ENCODE measurements at places on chromosomes 7 and 10. TPM values are rescaled to one million over a fixed set of nuclear protein-coding genes. Genes with fewer than 3 reads are reported as not detected.
A peak's percentile ranks its signal among the peaks of the same experiment; 100 is the strongest.

- H3K27ac ChIP-seq = no peak overlapping the region
- DNase-seq = no peak
- H3K27me3 ChIP-seq = peaks cover 3% of the 10 kb centered on the region
- no peak overlapping the region for H3K4me3 ChIP-seq
- no peaks in the 10 kb centered on the region for H3K36me3 ChIP-seq
Observed at GRCh38 chr7:71991586-71991985, 420.6 kb downstream of the CALN1 start.

DNA sequence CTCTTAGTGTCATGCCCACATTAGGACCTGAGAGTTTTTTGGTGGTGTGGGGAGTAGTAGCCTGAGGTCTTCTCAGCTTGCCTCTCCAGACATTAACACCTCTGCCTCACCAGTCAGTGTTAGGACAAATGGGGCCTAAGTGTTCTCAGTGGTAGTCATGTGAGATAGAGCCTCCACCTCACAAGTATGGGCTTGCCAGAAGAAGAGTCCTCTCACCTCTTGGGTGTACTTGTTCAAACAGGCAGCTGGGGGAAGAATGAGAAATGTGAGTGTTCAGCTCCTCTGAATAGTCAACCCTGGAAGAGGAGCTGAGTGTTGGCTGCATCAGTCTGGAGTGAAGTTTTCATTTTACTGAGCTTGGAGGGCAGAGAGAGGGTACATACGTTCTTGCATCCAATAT, 464.6 kb downstream of the POM121L12 start:
- DNase-seq = no peak
- H3K4me3 ChIP-seq = no peak overlapping the region
- H3K4me1 ChIP-seq = no peaks in the 10 kb centered on the region
- no peak overlapping the region for H3K27ac ChIP-seq
- no peaks in the 10 kb centered on the region for H3K27me3 ChIP-seq

- H3K4me3 ChIP-seq = peak overlapping the region; percentile 93
- DNase-seq = no peak
- peaks cover 13% of the 10 kb centered on the region for H3K27me3 ChIP-seq
- peaks cover 73% of the 10 kb centered on the region for H3K4me1 ChIP-seq
- peaks cover 15% of the 10 kb centered on the region for H3K36me3 ChIP-seq
- peak overlapping the region; percentile 97 for H3K27ac ChIP-seq
Observed at GRCh38 chr10:75398200-75398691, 3.3 kb downstream of the ZNF503 start.

DNA sequence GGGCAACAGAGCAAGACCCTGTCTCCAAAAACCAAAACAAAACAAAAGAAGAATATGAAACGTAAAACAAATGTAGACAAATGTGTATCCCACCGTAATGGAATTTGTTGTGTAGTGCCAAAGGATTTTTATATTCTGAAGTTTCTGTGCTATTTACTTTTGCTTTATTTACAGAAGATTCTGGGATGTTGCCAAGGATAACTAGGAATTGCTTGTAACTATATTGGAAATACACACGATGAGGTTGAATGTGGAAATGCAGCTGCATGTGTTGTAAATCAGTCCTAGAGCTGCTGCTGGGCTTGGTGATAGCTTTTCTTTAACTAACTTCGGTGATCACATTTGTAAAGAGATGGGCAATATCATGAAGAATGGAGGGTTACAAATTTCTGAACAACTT, 39.5 kb downstream of the GALNT17 start:
- DNase-seq = no peak
- H3K4me3 ChIP-seq = no peak overlapping the region
- H3K36me3 ChIP-seq = no peaks in the 10 kb centered on the region
- peaks cover 5% of the 10 kb centered on the region for H3K4me1 ChIP-seq
- no peak overlapping the region for H3K27ac ChIP-seq
- no peaks in the 10 kb centered on the region for H3K27me3 ChIP-seq

Gene VCL
- 227 TPM for total RNA-seq

Gene C10orf105
- 0.05 TPM for total RNA-seq

DNA sequence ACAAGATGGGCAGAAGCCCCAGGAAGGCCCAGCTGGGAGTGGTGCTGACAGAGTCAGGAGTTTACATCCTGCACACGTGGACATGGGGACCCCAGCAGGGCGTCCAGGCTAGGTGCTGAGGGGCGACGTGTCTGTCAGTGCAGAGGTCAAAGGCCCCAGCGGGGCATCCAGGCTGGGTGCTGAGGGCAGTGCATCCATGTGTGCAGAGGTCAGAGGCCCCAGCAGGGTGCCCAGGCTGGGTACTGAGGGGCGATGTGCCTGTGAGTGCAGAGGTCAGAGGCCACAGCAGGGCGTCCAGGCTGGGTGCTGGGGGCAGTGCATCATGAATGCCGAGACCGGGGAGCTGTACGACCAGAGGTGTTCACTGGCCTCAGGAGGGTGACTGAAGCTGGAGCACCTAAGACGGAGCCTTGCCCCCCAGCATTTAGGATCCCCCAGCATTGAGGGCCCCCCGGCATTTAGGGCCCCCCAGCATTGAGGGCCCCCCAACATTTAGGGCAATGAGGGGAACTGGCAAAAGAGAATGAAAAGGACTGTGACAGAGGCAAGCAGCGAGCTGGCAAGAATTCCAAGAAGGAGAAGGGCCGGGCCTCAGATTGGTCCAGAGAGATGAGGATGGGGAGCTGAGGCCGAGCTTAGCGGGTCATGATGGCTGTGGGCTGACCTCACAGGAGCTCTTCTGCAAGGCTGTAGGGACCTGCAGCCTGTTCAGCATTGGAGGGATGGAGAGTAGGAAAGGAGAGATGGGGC, 474.9 kb downstream of the PTPRN2 start:
- H3K4me3 ChIP-seq = no peak overlapping the region
- H3K27me3 ChIP-seq = peaks cover 21% of the 10 kb centered on the region
- H3K36me3 ChIP-seq = no peaks in the 10 kb centered on the region
- no peaks in the 10 kb centered on the region for H3K4me1 ChIP-seq
- DNase-seq = no peak

- no peaks in the 10 kb centered on the region for H3K36me3 ChIP-seq
- H3K27me3 ChIP-seq = no peaks in the 10 kb centered on the region
- H3K4me3 ChIP-seq = no peak overlapping the region
- H3K27ac ChIP-seq = no peak overlapping the region
Observed at GRCh38 chr7:86968618-86969017, 90.8 kb downstream of the ELAPOR2 start.

Gene AGR3
- not detected for total RNA-seq

DNA sequence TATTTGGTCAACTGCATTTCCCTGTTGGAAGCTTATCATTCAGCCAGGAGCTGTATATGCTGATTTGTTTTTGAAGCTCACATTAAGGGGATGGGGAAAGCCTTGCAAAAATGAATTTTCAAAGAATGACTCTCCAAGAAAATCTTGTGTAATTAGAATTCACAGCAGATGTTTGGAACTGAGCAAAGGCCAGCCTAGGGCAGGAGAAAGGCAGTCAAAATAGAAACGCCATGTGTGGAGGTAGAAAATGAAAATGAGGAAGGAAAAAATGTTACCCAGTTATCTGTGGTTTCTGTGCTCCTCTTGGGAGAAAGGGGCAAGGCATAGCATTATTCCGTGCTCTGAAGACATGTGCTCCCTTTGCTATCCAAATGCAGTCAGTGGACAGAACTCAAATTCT, 93.5 kb downstream of the NRP1 start:
- peaks cover 46% of the 10 kb centered on the region for H3K36me3 ChIP-seq
- no peak overlapping the region for H3K4me3 ChIP-seq
- DNase-seq = no peak
- H3K4me1 ChIP-seq = peaks cover 84% of the 10 kb centered on the region
- H3K27me3 ChIP-seq = no peaks in the 10 kb centered on the region
- H3K27ac ChIP-seq = peak overlapping the region; percentile 32

DNA sequence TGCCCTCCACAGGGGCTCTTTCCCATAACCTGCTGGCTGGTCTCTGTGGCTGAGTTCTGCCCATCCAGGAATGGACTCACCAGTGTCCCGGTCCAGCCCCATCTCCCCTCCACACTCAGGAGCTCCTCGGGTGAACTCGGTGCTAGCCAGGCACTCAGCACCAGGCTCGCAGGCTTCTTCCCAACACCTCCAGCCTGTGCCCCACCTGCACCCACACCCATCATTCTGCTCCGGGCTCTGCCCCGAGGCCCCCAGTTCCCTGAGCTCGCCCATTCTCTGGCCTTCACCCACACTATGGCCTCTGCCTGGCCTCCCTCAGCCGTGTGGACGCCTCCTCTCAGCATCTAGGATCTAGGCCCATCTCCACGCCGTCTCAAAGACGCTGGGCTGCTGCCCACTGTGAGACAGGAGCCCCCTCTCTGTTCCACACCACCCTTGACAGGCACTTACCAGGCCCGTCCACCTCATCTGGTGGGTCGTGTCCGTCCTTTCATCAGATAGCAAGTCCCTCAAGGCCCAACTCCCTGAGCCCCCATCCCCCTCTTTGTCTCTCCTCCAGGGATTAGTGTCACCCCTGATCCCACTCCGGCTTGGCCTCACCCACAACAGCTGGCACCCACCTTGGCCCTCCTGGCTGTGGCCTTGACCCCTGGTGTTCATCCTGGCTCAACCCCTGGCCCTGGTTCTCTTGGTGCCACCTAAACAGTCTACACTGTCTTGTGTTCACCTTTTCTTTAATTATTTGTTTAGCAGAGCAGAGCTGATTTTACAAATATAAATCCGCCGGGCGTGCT, 76.0 kb upstream of the FAM20C start:
- H3K27me3 ChIP-seq = peaks cover 31% of the 10 kb centered on the region
- H3K36me3 ChIP-seq = no peaks in the 10 kb centered on the region
- H3K4me3 ChIP-seq = no peak overlapping the region

GRCh38 chr7:19145434-19146115, 354 bp upstream of the FERD3L start:
- H3K27me3 ChIP-seq = peaks cover 84% of the 10 kb centered on the region
- DNase-seq = no peak
- H3K27ac ChIP-seq = no peak overlapping the region
- H3K4me3 ChIP-seq = peak overlapping the region; percentile 49

Gene GARIN1A
- 1.6 TPM for total RNA-seq

DNA sequence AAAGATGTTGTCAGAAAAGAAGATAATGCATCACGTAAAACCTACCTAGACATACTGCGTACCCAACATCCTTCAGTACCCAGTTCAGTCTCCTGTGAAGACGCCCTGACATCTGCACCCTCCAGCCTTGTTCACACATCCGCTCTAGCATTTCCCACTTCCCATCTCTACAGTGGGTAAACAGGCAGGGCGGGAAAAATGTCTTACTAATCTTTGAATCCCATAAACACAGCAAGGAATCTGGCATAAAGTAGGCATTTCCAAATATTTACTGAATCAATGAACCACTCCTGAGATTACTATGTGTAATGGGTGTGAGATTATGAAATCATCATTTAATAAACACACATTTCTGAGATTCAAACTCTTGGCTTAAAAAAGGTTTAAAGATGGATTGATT, 132.8 kb downstream of the GLI3 start:
- H3K36me3 ChIP-seq = no peaks in the 10 kb centered on the region

DNA sequence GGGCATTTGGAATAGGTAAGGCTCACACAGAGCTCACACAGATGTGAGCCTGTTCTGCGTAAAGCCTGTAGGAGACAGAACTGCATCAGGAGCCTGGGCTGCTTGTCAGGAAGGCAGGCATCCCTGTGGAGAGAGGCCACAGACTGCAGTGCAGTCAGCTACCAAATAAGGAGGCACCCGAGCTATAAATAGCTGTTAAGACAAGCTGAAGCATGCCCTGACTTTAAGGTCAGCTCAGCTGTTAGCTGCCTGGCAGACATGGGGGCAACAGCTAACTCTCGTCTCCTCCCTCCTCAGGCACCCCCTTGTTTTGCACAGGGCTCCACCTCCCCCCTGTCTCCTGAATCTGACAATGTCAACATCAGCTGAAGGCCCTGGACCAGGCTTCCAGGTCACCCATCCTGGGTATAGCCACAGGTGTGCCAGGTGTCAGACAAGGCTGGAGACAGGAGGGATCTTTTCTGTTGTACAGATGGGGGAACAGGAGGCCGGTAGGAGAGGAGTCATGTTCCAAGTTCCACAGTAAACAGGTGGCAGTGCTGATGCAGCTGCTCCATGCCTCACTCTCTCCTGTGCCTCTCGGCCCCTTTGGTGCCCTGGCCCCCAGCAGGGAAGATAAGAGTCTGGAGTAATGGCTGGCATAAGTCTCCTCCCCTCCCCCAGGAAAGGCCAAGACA, 27.6 kb upstream of the MKRN1 start:
- H3K27ac ChIP-seq = peak overlapping the region; percentile 90
- no peaks in the 10 kb centered on the region for H3K36me3 ChIP-seq
- H3K27me3 ChIP-seq = no peaks in the 10 kb centered on the region
- peak overlapping the region; percentile 19 for H3K4me3 ChIP-seq
- H3K4me1 ChIP-seq = peaks cover 22% of the 10 kb centered on the region

Gene NPTX2
- 2.3 TPM for total RNA-seq

DNA sequence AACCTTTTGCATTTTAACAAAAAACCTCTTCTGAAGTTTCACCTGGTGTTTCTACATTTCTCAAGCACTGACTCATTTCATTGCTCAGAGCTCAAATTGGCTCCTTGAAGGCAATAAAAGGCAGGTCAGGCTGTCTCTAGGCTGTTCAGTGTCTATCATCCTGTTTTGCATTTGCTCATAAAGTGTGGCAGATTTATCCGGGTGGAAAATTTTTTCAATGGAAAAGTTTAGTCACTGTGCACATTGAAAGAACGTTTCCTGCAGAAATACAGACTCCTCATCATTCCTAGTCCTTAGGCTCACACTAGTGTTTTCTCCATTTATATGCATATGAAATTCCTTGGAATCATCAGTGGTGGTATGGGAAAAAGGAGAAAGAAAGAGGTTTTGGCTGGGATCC, 114.2 kb upstream of the DGKB start:
- H3K4me1 ChIP-seq = peaks cover 18% of the 10 kb centered on the region
- no peaks in the 10 kb centered on the region for H3K27me3 ChIP-seq
- H3K4me3 ChIP-seq = no peak overlapping the region

- peaks cover under 1% of the 10 kb centered on the region for H3K4me1 ChIP-seq
- peak overlapping the region; percentile 43 for H3K27ac ChIP-seq
- H3K27me3 ChIP-seq = peaks cover 51% of the 10 kb centered on the region
- no peak for DNase-seq
- H3K36me3 ChIP-seq = no peaks in the 10 kb centered on the region
- H3K4me3 ChIP-seq = no peak overlapping the region
Observed at GRCh38 chr10:116664631-116665030, 43.9 kb downstream of the PNLIPRP2 start.

- no peak overlapping the region for H3K4me3 ChIP-seq
- no peak overlapping the region for H3K27ac ChIP-seq
- H3K27me3 ChIP-seq = no peaks in the 10 kb centered on the region
- H3K36me3 ChIP-seq = no peaks in the 10 kb centered on the region
- DNase-seq = no peak
- H3K4me1 ChIP-seq = peaks cover 7% of the 10 kb centered on the region
Observed at GRCh38 chr7:15719311-15719710, 32.8 kb upstream of the MEOX2 start.

Gene OR9A2
- not detected for total RNA-seq

DNA sequence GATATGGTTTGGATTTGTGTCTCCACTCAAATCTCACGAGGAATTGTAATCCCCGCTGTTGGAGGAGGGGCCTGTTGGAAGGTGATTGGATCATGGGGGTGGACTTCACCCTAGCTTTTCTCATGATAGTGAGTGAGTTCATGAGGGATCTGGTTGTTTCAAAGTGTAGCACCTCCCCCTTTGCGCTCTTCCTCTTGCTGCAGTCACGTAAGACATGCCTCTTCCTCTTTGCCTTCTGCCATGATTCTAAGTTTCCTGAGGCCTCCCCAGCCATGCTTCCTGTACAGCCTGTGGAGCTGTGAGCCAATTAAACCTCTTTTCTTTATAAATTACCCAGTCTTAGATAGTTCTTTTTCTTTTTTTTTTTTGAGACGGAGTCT, 17.1 kb downstream of the CDNF start:
- peaks cover 5% of the 10 kb centered on the region for H3K4me1 ChIP-seq
- no peak for DNase-seq
- H3K36me3 ChIP-seq = no peaks in the 10 kb centered on the region
- H3K27ac ChIP-seq = no peak overlapping the region
- no peaks in the 10 kb centered on the region for H3K27me3 ChIP-seq
- H3K4me3 ChIP-seq = no peak overlapping the region
